Stimulated activated CD4-positive, alpha-beta T cell treated with anti-CD3 and anti-CD28 coated beads, Interleukin-1b, Interleukin-23, amount 100 ng/mL, for 4 hours (primary cell): ENCODE measurements at places on chromosomes 6 and 20.

GRCh38 chr6:3663081-3663480 lies 88.4 kb downstream of the PXDC1 start:
- DNase-seq, result no peak

- no peak for DNase-seq
These were observed 49.2 kb downstream of the KHDRBS2 start for GRCh38 chr6:62236784-62237183.

DNA sequence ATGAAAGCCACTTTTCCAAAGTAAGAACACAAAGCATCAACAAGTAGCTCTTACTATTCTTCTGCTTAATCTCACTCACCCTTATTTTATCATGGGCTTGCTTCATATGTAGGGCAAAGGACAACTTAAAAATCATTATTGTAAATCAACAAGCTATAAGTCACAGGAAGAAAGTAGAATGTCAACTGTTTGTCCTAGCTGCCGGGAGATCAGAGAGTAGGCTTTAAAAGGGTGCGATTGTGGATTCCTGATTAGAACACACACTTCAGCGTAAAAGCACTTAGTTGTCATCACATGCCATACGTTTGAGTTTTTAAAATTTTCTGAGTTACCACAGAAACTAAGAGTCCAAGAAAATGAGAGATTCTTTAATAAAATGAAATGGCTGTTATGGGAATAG lies 44.4 kb upstream of the NHSL1 start:
- DNase-seq, result no peak

- no peak for DNase-seq
These were observed 10.2 kb downstream of the ADNP start for GRCh38 chr20:50920997-50921396.

- DNase-seq, result no peak
These were observed 84.3 kb downstream of the MOXD1 start for GRCh38 chr6:132316970-132317369.
